ENCODE measurements at places on chromosomes 1 and 21.

- DNase-seq: no peak
Measured at GRCh38 chr1:174556392-174556791, 108.6 kb downstream of the GPR52 start.

GRCh38 chr1:114737314-114737849, 20.4 kb downstream of the CSDE1 start:
- DNase-seq: no peak

GRCh38 chr21:17428484-17428869, 84.4 kb upstream of the CXADR start:
- no peak for DNase-seq

GRCh38 chr1:179127163-179127895, 45.5 kb downstream of the TOR3A start:
- DNase-seq: no peak

DNA sequence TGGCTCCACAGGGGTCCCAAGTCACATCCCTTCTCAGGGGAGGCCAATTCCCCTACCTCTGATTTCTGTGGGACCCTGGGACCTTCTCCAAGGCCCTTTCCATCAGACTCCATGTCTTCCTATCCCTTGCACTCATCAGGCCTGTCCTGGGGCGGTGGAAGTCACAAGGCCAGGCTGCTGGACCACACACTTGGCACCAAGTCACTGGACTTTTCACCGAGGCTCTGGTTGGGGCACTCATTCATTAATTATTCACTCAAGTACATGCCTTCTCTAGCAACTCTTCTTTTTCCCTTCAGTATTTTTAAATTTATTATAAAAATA, 11.2 kb upstream of the FOXO6 start:
- no peak for DNase-seq

DNA sequence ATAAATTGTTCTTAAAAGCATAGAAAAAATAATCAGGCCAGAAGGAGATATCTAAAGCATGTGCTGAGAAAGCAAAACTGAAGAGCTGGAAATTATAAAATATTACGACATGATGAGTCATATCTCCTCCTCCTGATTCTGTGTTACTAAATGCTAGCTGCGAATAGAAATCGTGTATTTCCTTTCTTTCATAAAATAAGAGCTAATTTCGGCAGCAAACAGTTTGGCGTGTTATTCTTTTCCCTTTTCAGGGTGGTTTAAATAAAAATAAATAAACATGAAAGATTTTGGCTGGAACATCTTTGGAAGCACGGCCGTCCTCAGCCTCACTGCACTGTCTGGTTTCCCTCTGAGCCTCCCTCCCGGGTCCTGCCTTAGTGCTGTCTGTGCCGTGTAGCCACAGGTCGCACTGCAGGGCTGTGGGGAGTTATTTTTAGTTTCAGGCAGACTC, 56.0 kb downstream of the ADARB1 start:
- no peak for DNase-seq

- no peak for DNase-seq
Measured at GRCh38 chr1:30816211-30817076, 58.9 kb upstream of the LAPTM5 start.

DNA sequence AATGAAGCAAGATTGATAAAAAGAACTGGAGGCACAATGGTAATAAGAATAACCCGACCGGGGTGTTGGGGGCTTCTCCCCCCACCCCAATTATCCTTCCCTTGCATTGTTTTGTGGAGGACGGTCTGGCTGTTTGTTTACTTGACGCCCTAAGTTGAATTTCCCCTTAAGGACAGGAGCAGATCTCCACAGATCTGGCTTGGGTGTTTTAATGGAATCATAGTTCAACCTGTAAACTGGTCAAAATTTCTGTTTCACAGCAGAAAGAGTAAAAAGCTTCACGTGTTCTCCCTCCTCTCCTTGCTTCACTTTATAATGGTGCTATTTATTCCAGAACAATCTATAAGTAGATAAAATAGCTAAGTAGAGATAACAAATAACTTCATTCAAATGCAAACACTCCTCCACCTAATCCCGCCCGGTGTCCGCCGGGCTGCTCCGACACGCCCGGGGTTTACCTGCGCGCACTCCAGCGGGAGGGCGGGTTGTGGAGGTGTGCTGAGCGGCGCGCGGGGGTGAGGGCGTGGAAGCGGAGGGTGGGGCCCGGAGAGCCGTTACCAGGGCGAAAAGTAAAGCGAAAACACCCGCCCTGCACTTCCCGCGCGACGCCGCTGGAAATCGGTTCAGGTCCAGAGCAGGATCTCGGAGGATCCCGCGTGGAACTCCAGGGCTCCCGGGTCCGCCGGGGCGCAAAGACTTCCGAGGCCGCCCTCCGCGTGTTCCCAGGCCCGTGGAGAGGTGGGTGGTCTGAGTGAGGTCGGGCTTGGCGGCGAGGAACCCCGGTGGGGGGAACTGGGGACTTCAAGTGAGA, 2.0 kb upstream of the ATF3 start:
- DNase-seq: no peak

GRCh38 chr1:12745126-12745991, 641 bp upstream of the CFAP107 start:
- no peak for DNase-seq

DNA sequence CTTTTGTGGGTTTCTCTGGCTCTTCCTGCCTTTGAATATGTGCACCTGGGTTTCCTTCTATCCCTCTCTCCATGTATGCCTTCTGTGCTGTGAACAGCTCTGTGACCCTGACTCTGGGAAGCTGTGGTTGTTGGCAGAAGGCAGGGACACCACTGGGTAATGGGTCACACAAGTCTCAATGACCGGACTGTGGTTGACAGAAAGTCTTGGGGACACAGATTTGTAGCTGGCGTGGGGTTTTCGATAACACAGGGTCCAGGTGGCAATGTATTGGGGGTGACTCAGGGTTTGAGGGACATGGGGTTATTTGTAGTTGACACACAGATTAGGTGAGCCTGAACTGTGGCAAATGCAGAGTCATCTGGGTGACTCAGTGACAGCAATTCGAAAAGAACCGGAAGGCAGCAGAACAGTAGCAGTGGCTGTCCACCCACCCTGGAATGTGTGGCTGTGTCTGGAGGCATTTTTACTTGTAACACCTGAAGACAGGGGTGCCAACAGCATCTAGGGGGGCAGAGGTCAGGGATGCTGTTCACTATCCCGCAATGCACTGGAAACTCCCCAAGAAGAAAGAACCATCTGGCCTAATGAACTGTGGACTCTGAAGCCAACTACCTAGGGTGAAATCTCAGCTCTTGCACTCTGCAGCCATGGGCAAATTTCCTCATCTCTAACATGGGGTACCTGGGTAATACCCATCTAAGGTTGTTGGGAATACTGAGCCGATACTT, 13.0 kb upstream of the SLC6A9 start:
- no peak for DNase-seq

DNA sequence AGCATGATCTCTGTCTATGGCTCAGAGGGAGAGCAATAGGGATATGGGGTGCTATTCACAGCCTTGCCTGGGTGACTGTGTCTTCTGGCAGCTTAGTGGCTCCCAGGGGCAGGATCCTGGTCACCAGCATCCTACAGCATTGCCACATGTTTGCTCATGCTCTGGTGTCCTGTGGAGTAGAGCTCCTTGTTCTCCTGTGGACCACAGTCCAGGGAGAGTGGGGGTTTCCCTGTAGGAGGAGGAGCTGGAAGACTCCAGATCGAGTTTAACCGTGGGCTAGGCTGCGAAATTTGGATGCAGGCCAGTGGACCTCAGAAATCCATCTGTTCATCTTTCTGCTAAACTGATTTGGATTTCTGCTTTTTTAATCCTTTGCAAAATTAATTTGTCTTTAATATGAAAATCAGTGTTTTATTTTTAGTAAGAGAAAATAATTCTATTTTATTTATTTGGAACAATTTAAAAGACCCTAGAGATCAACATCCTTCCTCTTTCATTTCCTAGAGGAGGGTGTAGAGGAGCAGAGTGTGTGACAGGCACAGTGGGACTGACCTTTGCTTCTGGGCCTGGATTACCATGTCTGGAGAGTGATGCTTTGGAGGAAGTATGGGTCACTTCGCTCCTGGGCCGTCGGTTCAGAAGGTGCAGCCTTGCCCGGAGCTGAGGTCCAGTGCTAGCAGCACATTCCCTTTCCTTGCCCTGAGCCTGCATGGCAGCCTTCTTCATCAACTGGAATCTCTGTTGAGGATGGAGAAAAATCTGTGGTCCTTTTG, 17.4 kb downstream of the ADARB1 start:
- DNase-seq: no peak

- no peak for DNase-seq
Measured at GRCh38 chr1:56527548-56528302, 51.6 kb downstream of the PLPP3 start.

- no peak for DNase-seq
Measured at GRCh38 chr1:240649733-240650721, 38.1 kb upstream of the GREM2 start.

GRCh38 chr1:151340870-151341754, 5.9 kb downstream of the RFX5 start:
- peak; percentile 40 for DNase-seq

DNA sequence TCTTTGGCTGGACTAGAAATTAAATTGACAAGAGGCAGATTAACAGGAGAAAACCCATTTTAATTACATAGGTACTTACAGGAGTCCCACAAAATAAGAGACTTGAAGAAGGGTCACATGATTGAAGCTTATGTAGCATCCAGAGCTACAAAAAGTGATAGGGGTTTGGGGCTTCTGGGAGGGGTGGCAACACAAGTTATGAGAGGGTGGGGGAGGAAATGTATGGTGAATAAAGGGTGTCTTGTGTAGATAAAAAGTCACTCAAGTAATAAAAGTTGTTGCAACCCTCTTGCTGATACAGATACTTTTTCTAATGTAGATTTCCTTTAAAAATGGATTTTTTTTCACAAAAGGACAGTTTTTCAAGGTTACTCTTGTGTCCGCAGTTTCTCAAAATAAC, 24.0 kb downstream of the USP25 start:
- DNase-seq: no peak

DNA sequence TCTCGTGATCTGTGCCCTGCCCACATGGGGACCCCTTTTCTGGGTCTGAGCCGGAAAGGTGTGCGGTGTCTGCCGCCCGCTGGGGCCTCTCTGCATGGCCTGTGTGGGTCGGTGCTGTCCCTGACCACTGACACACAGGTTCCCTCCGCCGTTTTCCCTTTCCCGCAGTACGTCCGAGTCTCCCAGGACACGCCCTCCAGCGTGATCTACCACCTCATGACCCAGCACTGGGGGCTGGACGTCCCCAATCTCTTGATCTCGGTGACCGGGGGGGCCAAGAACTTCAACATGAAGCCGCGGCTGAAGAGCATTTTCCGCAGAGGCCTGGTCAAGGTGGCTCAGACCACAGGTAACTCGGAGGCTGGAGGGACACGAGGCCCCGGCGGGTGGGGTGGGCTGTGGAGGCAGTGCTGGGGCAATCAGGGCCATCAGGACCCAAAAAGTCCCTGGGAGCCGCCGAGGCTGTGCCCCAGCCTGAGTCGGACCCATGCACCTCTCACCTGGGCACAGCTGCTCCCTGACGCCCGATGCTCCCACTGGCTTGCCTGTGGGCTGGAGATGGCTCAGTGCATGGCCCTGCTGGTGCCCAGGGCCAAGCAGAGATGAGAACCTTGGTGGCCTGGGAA, 13.3 kb downstream of the TRPM2 start:
- DNase-seq: no peak

- DNase-seq: peak; percentile 3
Measured at GRCh38 chr1:186899577-186899976, 70.8 kb downstream of the PLA2G4A start.

- no peak for DNase-seq
Measured at GRCh38 chr1:234148350-234148749, 224.9 kb upstream of the COA6 start.

GRCh38 chr1:198520524-198521254, 19.8 kb downstream of the ATP6V1G3 start:
- no peak for DNase-seq

GRCh38 chr1:28538286-28538685, 14.6 kb upstream of the TRNAU1AP start:
- no peak for DNase-seq

- DNase-seq: no peak
Measured at GRCh38 chr1:94160811-94161210, 39.9 kb upstream of the ABCA4 start.

GRCh38 chr1:71364236-71364635, 283.4 kb upstream of the ZRANB2 start:
- DNase-seq: no peak

- no peak for DNase-seq
Measured at GRCh38 chr1:229406798-229407197, 27.1 kb downstream of the ACTA1 start.

GRCh38 chr1:2204415-2205190, 10.0 kb upstream of the FAAP20 start:
- DNase-seq: no peak

- no peak for DNase-seq
Measured at GRCh38 chr1:3501856-3502640, 47.6 kb downstream of the ARHGEF16 start.

- no peak for DNase-seq
Measured at GRCh38 chr1:162212713-162213112, 143.2 kb downstream of the NOS1AP start.

DNA sequence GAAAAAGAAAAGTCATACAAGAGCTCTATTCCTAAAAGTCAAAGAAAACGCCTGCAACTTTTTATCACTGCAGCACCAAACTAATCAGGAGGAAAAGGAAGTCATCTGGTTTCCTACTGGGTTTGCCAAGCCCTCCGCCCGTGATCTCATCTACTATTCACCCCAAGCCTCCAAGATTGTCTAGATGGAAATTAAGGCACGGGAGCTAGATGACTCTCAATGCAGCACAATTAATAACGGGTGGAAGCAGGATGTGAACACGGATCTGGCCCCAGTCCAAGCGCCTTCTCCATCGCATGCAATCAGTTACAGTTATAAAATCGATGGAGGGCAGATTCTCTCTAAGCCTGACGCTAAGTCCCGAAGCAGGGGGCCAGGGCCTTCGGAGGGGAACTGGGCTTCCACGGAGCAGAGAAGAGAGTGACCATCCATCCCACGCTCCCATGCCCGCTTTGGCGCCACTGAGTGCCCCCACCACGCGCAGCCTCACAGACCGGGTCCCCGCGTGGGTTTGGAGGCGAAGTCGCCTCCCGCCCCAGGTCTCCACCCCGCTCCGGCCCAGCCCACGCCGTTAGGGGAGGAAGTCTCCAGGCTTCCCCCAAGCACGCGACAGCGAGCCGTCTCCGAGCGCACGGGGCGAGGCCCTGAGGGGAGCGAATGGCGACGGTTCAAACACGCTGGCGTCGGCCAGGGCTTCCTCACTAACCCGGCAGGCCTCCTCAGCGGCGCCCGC, 1.8 kb downstream of the HSF2BP start:
- DNase-seq: no peak

- DNase-seq: no peak
Measured at GRCh38 chr1:165823552-165824268, 3.7 kb upstream of the UCK2 start.

- DNase-seq: no peak
Measured at GRCh38 chr1:156104065-156104810, 10.3 kb upstream of the LMNA start.

All from stimulated activated CD4-positive, alpha-beta T cell treated with anti-CD3 and anti-CD28 coated beads, Interleukin-15, amount 100 ng/mL, for 48 hours (primary cell).